ENCODE measurements at places on chromosomes 1 and 21.

DNA sequence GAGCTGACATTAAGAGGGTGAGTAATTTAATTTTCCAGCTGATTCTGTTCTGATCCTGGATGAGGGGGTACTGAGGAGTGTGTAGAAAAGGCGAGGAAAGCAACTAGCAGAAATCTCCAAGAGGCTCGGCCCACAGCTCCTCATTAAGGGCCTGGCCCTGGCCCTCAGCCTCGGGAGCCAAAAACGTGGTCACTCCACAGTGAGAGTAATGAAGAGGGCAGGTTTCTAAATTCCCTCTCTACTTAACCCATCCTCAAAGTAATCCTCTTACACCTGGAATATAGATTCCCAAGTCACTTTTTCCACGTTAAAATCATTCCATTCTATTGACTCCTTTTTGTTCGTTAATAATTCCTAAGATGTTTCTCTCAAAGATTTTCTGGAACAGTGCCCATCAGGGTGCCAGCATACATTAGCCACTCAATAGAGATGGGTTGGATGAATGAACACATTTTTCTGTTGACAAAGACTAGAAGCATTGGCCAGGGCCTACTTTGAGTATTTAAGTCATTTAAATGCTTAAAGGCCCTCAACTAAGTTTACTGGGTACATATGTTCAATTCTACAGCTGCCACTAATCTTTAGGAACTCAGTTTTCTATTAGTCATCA, 1.1 kb upstream of the COL11A1 start:
- no peak for DNase-seq

- no peak for DNase-seq
These were observed 80.2 kb downstream of the SLC45A1 start for GRCh38 chr1:8398086-8398485.

GRCh38 chr1:9165396-9165795, 36.5 kb upstream of the GPR157 start:
- DNase-seq = no peak

DNA sequence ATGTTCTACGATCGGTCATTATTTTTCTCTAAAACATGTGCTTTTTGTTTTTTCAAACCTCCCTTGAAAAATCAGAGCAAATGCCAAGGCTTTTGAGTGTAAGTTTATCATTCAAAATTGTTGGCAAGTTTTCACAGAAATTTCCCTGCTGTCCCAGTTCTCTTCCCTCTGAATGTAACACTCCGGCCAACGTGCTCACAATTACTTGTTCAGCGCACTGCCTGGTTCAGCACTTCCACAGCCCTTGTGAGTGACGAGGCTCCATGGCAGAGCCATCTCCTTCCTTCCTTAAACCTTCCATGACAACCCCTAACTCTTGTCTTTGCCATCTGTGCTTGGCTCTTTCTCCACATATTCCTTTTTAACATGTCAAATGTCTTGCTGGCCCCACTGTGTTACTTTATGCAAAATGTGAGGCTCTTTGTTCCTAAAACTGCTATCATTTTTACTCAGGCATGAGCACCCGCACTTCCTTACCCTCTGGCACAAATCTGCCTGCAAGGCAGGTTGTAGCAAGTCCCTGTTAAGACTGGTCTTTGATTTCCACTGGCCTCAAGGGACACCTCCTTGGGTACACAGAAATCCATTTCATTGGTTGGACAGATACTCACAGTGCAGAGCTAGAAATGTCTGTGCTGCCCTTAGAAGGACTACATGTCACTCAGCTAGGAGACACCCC, 142.8 kb downstream of the HUNK start:
- DNase-seq = no peak

GRCh38 chr1:232213928-232214327, 416.0 kb downstream of the SIPA1L2 start:
- no peak for DNase-seq

GRCh38 chr1:80258659-80259058, 1252.1 kb upstream of the ADGRL4 start:
- no peak for DNase-seq

All from activated CD4-positive, alpha-beta T cell treated with anti-CD3 and anti-CD28 coated beads, Interleukin-2, amount 50 U/mL, for 4 hours (primary cell).